ENCODE measurements at places on chromosomes 3 and 15.

- DNase-seq, result no peak
Measured at GRCh38 chr3:144763878-144764454, 792.3 kb downstream of the DIPK2A start.

DNA sequence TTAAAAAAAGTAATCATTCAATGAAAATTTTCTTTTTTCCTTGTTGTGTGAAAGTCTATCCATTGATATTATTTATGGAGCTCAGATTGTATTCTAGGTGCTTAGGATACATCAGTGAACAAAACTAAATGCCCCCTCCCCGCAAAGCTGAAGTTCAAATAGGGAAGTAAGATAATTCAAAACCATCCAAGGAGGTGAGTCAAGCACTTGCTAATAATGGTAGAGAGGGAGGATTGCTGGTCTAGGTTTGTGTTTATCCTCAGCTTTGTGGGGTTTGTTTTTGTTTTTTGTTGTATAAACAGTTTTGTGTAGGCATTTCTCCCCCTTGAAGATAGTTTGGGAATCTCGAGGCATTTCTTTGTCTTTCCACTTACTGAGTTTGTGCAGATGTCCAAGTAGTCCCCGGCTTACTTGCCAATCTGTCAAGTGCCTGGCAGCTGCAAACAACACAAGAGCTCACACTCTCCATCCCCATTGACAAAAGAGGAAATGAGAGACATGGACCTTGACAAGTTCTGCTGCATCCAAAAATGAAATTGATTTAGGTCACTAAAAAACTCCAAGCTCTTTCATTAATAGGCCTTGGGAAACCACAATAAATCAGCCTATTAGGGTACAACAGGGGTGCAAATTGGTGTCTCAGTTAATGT, 575.8 kb upstream of the TBL1XR1 start:
- DNase-seq, result no peak

- no peak for DNase-seq
Measured at GRCh38 chr3:126918355-126918821, 64.5 kb upstream of the PLXNA1 start.

DNA sequence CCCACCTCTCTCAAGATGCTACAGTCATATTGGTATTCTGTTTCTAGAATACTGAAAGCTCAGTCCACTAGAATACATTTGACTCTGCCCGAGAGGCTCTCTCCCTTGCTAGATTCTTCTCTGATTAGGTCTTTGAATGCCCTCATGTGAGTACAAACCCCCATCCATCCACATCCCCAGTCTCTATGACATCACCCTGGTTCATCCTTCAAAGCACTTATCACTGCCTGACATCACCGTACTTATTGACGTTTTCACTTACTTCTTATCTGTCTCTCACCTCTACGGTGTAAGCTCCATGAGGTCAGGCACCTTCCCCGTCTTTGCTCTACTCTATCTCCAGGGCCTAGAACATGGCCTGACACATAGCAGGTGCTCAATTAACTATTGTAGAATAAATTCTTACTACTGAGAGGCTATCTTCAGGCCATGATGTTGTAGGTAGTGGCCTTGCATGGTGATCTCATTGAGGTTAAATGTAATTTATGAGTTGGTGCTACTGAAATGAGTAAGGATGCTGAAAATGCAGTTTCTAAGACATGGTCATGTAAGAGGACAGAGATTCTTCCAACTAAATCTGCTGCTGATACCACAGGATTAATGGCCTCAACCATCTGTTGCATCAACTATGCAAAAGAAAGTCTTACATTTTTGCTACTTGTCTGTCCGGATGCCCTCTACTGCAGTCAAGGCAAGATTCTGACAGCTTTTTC, 26.8 kb downstream of the EOGT start:
- DNase-seq, result no peak

- DNase-seq, result no peak
Measured at GRCh38 chr3:39168156-39168780, 14.9 kb upstream of the CSRNP1 start.

GRCh38 chr15:73287019-73287418, 81.7 kb downstream of the HCN4 start:
- no peak for DNase-seq

DNA sequence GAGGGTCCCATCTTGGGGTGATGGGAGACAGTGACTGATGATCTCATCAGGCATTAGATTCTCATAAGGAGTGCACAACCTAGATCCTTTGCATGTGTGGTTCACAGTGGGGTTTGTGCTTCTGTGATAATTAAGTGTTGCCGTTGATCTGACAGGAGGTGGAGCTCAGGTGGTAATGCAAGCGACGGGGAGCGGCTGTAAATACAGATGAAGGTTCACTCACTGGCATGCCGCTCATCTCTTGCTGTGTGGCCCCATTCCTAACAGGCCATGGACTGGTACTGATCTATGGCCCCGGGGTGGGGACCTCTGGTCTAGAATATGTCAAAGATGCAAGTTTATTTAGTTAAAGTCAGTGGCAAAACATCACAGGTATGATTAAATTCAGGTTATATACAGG, 8.7 kb downstream of the MEF2A start:
- no peak for DNase-seq

GRCh38 chr15:62125773-62126172, 39.3 kb downstream of the C2CD4B start:
- no peak for DNase-seq

DNA sequence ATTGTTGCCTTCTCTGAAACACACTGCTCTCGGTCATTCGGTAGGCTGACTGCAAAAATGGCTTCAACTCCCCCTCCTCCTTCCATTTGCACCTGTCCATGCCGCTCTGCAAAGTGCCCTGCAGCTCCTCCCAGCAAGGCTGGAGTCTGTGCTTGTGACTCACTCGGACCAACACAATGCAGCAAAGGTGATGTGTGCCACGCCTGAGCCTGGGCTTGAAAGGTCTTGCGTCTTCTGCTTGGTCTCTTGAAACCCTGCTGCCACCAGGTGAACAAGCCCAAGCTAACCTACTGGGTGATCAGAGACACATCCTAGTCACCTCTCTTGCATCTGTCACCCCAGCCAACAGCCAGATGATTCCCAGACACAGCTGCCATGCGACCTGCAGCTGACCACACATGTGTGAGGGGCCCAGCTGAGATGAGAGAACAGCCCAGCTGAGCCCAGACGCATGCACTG, 71.1 kb downstream of the MGLL start:
- DNase-seq, result no peak

DNA sequence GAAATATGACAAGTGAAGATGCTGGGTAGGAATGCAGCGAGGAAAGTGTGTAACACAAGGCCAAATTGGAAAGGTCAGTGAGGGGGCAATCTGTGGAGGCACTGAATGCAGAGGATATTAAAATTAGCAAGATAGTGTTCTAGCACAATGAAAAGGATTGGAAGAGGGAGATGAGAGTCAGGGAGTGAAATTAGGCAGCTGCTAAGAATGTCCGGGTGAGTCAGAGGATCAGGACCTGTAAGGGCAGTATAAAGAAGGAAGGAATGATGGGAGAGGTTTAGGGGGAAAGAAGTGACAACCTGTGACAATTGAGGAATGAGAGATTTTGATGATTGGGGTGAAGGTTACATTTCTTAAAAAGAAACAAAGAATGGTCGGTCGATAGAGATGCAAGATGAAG, 103.5 kb downstream of the UBE3A start:
- DNase-seq, result no peak

DNA sequence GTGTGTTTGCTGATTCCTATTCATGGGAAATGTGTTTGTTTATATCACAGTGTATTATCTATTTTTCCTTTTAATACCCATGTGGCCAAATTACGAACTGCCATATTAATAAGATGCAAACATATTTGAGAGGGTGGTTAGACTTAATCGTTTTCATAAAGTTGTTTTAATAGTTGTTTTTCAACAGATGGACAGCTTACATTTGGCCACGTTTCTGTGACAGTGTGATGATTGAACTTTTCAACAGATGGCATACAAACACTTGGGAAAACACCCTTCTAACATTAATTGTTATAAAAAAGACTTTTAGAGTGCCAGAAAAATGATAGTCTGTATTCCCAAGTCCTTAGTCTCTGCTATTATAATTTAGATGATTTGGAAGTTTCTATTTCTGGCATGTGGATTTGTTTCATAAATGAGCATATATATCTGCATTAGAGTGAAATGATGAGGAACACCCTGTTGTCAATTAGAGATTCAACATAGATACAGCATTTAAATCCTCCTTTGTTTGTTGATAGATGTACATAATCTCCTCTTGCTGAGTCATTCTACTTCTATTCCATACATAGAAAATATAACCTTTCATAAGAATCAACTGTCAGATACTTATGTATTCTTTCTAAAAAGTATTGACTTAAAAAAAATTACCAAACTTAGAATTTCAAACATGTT, 13.1 kb downstream of the PLAAT1 start:
- DNase-seq, result no peak

DNA sequence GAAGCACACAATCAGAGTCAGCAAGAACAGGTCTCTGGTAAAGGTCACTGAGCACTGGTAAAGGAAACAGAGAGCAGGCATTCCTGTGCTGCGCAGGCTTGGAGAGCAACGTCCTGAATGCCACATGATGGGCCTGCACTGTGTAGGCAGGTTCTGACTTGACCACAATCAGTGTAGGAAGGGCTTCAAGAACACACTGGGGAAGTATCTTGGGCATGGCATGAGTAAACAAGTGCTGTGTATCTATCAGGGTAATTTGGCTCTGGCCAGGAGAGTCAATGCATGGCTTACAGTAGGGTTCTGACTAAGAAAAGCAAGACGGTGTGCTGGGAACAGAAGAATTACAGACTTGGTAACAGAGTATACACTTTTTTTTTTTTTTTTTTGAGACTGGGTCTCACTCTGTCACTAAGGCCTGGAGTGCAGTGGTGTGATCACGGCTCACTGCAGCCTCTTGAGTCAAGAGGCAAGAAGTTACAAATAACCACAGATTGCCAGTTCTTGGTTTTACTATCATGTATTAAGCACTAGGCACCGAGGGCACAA, 30.6 kb downstream of the TBC1D2B start:
- DNase-seq, result no peak

- no peak for DNase-seq
Measured at GRCh38 chr15:73940061-73940981, 14.1 kb downstream of the LOXL1 start.

DNA sequence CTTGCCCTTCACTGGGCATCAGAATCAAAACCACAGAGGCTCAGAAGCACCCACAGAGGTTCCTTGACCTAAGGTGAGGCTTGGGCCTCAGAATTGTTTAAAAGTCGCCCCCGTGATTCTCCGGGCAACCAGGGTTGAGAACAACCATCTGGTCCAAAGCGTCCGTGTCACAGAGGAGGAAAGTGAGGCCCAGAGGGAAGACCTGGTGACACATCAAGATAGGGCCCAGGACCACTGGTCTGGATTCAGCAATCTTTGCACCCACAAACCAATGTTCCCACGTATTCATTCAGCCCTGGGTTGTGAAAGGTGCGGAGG, 272.6 kb downstream of the UACA start:
- no peak for DNase-seq

DNA sequence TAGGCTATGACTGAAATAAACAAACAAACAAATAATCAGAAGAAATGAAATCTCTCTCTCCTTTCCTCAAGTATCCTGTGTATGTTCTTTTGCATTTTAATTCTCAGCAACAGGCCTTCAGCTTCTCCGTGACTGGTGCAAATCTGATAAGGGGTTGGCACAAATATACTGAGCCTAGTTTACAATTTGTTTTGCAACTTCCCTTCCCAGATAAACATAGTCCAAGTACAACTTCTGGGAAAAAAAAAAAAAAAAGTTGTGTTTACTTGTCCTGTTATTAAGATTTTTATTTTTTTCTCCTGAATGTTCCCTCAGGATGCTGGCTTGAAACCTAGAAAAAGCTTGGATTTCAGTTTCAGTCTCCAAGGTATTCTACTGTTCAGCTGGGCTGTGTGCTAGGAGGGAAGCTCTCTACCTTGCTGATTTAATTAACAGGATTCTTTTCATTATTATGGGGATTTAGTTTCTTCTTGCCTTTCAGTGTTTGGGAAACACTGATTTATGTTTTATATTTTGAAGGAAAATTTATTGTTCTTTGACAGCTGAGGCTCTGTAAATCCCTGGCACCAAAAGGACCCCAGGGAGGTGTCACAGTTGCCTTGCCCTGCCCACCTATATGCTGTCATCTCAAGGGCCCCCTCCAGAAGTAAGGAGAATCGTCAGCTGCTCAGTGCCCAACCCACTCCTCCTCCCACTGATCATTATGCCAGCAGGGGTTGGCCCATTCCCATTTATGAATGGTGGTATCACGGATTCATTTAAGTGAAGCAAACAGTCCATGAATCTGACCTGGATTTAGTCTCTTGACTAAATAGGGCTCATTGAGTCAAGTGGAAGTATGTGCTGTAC, 185.2 kb downstream of the MEIS2 start:
- DNase-seq, result no peak

GRCh38 chr3:46312991-46313390, 40.9 kb upstream of the CCR2 start:
- DNase-seq, result no peak

DNA sequence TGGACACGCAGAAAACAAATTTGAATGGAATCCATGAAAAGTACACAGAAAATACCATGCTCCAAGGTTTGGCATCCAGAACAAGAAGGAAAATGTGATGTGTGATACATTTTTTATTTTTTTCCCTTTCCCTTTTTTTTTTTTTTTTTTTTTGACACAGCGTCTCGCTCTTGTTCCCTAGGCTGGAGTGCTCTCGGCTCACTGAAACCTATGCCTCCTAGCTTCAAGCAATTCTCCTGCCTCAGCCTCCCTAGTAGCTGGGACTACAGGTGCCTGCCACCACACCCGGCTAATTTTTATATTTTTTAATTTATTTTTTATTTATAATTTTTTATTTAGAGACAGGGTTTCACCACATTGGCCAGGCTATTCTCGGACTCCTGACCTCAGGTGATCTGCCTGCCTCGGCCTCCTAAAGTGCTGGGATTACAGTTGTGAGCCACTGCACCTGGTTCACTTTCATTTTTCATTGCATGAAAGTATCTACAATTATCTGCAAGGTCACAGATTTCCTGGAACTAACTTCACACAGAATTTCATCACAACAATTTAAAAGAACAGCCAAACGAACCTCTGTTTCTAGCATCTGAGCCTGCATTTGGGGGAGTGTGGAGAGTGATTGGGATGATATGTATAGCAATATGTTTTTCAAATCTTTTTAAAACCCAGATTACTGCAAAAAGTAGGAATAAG, 8.3 kb downstream of the POU1F1 start:
- no peak for DNase-seq

DNA sequence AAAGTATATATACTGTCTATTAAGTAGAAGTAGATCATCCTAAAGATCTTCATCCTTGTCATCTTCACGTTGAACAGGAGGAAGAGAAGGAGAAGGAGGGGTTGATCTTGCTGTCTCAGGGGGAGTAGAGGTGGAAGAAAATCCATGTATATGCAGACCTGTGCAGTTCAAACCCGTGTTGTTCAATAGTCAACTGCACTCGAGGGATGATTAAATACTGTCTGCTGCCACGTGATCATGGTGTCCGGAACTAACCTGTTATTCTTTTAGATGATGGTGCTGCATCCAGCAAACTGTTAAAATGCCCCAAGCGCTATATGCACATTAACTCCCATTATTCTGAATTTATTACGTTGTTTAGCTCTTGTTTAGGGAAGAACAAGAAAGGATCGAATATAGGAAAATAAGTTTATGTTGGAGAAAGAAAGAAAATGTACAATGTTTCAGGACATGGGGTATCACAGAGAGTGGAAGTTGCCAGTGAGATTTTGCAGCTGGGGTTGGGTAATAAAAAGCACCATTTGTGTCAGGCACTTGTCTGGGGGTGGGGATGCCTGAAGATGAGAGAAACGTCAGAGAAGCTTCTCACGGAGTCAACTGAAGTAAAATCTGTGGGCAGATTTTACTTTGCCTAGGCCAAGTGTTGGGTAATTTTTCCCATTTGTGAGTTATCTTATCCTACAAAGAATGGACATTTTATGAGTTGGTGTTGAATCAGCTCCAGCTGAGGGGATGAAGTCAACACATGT, 229.2 kb downstream of the RYR3 start:
- no peak for DNase-seq

Measured in activated CD4-positive, alpha-beta T cell treated with anti-CD3 and anti-CD28 coated beads for 24 hours (primary cell).